ENCODE measurements at places on chromosomes 11 and 22.

GRCh38 chr11:96413408-96413807, 23.6 kb downstream of the JRKL start:
- no peak for DNase-seq

DNA sequence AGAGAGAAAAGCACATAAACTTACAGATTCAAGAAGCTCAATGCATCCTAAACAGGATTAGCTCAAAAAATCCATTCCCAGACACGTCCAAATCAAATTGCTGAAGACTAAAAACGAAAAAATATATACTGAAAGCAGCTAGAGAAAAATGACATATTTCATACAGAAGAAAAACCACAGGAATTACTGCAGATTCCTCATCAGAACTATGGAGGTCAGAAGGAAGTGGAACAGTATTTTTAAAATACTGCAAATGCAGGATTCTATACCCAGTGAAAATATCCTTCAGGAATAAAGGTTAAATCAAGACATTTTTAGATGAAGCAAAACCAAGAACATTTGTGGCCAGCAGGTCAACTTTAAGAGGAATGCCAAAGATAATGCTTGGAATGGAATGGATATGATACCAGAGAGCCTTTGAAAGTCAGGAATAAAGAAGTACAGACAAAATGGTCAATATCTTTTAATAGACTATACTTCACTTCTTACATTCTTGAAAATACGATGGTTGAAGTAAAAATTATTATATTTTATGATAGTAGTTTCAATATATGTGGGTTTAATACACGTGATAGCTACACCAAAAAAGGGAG, 352.9 kb downstream of the CTTN start:
- no peak for DNase-seq

- DNase-seq, result peak; percentile 1
Observed at GRCh38 chr11:32052215-32052614, 38.7 kb upstream of the RCN1 start.

- DNase-seq, result no peak
Observed at GRCh38 chr22:45154383-45154782, 9.3 kb upstream of the NUP50 start.

All from T-helper 22 cell (primary cell).